ENCODE measurements at places on chromosomes 12 and 14.

DNA sequence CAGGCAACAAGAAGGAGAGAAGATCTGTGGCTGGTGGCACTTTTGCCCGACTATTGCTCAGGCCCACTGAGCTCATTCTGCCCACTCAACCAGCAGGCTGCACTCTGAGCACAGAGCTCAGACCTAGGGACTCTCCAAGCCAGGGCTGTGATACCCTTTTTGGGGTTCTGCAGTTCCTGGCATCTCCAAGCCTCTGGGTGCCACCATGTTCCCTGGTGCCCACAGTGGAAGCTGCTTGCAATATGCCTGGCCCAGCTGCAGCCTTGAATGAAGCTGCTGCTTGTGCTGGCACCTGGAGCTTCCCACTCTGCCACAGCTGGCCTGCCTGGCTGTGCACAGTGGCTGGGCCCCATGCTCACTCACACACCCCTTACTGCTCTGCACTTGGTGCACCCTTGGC, 236.1 kb downstream of the ADGRD1 start:
- no peak for DNase-seq

GRCh38 chr12:51388069-51388799, 3.0 kb downstream of the GALNT6 start:
- DNase-seq, result no peak

GRCh38 chr14:74663884-74664283, 49.0 kb downstream of the AREL1 start:
- no peak for DNase-seq

- no peak for DNase-seq
These were observed 206.5 kb downstream of the STXBP6 start for GRCh38 chr14:24843494-24843893.

DNA sequence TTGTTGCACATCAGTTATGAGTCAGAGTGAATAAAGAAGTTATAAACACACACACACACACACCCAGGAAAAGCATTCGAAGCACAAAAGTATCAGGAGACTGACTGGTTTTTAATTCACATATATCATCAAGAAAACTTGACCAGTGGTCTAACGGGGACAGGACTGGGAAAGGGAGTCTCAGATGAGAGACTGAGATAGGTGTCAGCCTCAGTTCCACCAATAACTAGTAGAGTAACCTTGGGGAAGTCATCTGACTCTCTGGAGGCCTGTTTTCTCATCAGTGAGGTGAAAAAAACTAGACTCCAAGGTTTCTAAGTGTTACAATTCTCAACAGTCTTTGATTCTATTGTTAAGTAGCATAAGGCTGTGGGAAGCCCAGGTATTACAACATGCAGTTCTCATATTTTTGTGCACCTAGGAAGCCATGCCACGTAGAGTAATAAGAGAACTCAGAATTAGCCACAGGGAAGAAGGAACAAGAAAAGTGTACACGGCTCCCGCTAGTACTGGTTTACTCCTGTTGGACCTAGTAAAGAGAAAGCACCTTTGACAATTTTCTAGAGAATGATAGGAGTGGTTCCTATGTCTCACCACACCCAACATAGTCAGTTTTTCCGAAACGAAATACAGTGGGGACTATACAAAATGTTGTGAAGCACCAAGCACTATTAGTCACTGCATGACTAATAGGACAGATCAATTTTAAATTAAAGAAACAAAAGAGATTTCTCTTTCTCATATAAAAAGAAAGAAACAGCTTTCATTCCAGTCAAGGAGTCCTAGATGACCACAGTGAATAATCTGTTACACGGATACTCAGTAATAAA, 5.0 kb downstream of the PPTC7 start:
- DNase-seq, result peak; percentile 23

DNA sequence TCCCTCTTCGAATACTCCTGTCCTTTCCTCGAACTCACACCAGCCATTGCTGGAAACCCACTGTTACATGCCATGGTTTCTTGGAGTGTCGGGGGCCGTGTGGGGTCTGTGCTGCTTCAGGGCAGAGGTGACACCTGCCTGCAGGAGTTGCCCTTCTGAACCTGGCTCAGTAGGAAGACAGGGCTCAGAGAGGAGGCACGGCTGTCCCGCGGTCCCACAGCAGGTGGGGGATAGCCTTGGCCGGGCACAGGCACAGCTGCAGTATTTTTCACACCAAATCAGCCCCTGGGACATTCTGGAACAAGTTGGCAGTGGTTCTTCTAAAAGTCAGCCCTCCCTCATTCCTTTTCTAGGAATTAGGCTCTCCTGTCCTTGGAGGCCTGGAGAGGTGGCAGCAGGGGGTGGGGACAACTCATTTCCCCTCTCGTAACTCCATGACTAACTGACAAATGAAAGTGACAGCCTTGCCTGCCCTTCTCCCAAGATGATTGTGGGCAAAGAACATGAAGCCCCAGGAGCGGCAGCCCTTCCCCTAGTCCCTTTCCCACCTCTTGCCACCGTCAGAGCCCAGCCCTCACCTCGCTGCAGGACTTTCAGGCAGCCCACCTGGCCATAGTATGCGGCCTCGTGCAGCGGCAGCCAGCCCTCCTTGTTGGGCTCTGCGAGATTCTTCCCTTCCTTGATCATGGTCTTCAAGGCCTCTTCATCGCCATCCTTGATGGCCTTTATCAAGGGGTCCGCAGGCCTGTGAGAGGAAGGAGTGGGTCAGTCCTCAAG, 22.4 kb downstream of the ASB2 start:
- DNase-seq, result no peak

GRCh38 chr14:31297701-31298344, 90.2 kb upstream of the HECTD1 start:
- no peak for DNase-seq

- DNase-seq, result no peak
These were observed 68.5 kb downstream of the LIN7A start for GRCh38 chr12:80869264-80869663.

DNA sequence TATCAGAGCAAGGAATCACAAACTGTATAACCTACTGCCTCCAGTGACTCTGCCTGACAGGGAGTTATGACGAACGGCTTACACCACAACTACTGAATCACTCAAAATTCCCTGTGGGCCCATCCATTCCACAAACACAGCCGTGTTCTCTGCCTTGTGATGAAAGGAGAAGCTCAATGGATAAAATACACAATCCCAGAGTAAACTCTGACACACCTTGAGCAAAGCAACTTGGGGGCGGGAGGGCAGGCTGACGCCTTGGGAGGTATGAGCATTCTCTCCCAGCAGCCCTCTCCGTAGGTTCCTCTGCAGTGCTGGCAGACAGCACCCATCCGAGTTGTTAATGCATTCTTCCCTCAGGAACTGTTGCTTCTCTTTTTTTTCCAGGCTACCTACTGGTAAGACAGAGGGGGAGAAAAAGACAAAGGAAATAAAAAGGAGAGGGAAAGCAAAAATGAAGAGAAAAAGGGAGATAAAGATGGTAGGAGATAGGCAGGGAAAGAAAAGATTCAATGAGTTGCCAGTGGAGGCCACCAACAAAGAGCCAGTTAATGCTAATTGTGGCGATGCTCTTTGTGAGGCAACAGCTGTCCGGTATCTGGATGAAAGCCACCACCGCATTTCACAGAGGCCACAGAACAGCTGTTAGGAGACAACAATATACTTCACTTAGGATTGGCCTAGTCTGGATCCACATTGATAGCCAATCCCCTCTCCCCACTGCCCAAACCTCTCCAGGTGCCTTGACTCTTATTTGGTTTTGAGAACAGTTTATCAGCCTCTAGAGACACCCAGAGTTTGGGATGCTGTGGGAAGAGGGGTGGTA, 4.7 kb upstream of the DIO2 start:
- DNase-seq, result no peak

- DNase-seq, result no peak
These were observed 1.2 kb downstream of the VSIG10 start for GRCh38 chr12:118102609-118103008.

DNA sequence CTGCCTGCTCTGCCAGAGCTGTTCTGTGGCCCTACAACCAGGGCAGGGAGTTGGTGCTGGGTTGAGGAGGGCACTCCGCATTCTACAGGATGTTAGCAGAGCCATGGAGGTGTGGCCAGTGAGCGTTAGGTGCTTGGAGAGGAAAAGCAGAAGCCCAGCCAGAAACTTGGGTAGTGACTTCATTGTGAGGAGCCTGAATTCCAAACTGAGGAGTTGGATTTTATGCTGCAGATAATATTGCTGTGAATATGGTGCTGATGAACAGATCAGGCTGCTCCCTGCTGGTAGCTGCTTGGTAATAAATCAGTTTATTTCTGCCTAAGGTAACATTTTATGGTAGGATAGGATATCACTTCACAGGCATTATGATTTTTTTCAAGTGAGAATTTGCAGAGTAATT, 7.1 kb upstream of the CCDC175 start:
- no peak for DNase-seq

DNA sequence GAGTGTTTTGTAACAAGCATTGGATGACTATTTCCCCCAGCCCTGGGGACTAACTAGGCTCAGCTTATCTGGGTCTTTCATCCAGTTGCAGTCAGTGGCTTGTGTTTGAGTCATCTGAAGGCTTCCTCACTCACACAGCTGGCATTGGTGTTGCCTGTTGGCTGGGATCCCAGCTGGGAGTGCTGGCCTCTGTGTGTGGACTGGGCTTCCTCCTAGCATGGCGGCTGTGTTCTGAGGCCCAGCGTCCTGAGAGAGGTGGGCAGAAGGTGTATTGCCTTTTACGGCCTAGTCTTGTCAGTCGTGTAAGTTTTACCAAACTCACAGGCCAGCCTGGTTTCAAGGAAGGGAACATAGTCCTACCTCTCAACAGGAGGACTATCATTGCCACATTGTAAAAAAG, 28.3 kb upstream of the PPP2R5C start:
- no peak for DNase-seq

- DNase-seq, result no peak
These were observed 8.8 kb downstream of the USP15 start for GRCh38 chr12:62268956-62269355.

GRCh38 chr14:96792591-96792990, 4.6 kb upstream of the VRK1 start:
- no peak for DNase-seq

DNA sequence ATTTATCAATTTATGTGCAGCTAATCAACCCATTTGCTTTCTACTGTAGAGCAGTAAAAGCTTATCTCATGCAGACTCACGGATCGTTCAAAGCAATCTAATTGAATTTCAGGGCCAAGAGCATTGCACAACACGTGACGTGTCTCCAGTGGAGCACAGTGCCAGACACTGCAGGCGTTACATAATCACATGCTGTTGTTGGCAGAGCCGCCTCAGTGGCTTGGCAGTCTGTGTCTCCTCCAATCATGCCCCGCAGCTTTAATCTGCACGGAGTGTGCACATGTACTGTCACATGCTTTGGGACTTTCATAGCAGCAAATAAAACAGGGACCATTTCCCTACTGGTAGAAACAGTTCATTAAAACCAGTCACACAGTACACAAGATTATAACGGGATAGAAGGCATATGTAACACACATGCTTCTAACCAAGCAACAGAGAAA, 309.3 kb downstream of the ITPR2 start:
- no peak for DNase-seq
